T-cell (primary cell): ENCODE measurements at places on chromosomes 3 and 15. TPM values are rescaled to one million over a fixed set of nuclear protein-coding genes. Genes with fewer than 3 reads are reported as not detected.

- H3K36me3 ChIP-seq, result no peaks in the 10 kb centered on the region
- no peak overlapping the region for H3K4me3 ChIP-seq
- H3K27me3 ChIP-seq, result peaks cover 4% of the 10 kb centered on the region
- no peak for DNase-seq
- no peaks in the 10 kb centered on the region for H3K4me1 ChIP-seq
Observed at GRCh38 chr15:91203619-91204203, 103.7 kb downstream of the SV2B start.

The FYTTD1 gene
- 57.3 TPM for total RNA-seq

GRCh38 chr15:100772892-100773520, 106.6 kb upstream of the ALDH1A3 start:
- H3K4me1 ChIP-seq, result no peaks in the 10 kb centered on the region
- no peak overlapping the region for H3K4me3 ChIP-seq
- no peak for DNase-seq
- no peak overlapping the region for H3K27ac ChIP-seq
- H3K27me3 ChIP-seq, result no peaks in the 10 kb centered on the region
- H3K36me3 ChIP-seq, result no peaks in the 10 kb centered on the region

DNA sequence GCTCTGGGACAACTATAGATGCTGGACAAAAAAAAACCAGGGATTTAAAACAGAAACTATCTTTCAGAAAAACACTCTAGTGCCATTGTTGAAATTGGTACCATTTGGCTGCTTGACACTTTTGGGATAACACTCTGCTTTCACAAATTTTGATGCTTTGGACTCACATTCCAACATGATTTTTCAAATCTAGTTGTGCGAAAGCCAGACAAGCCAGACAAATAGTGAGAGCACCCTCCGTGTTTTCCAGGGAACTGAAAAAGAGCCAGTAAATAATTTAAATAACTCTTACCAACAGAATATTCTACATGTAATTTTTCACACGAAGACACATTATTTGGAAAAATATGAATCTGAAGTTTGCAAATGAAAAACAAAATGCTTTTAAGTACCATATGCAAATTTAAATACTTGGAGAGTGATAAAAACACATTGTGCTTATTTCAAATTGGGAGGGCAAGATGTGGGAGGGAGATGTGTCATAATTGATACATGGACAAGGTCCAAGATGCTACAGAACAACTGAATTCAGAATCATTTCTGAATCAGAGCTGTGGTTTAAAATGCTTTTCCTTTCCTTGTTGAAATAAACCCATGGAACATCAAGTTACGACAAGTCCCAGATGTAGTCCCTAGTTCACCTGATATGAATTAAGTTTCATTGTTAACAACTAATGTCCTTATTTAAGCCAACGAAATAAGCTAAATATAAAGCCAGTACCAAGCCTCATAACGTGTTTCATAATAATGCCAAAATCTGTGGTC, 144.2 kb upstream of the SOX2 start:
- no peaks in the 10 kb centered on the region for H3K4me1 ChIP-seq
- H3K4me3 ChIP-seq, result no peak overlapping the region
- DNase-seq, result no peak

DNA sequence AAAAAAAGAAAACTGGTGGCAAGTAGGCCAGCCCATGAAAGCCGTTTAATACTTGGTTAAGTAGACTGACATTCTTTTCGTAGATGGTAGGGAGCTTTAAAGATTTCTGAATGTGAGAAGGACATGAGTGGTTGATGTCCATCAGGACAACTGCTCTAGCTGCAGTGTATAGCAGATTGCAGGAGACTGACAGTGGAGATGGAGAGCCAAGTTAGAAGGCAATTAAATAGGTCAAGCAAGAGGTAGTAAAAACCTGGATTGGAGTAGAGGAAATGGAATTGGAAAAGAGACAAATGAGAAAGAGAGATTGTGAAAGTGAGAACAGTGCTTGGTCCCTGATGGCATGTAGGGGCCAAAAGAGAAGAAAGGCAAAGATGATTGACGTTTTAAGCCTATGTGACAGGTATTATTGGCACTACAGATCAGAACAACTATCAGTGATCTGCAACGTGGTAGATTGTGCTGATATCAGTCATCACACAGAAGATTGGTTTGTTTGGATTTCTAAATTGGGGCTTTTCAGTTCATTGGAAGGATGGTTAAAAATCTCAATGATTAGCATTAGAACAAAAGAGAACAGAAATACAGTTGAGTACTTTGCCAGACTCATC, 74.0 kb downstream of the CNTN4 start:
- no peak overlapping the region for H3K27ac ChIP-seq
- no peaks in the 10 kb centered on the region for H3K4me1 ChIP-seq
